Activated CD8-positive, alpha-beta memory T cell treated with anti-CD3 and anti-CD28 coated beads for 4 hours (primary cell): ENCODE measurements at places on chromosomes 5 and 9.

- no peak for DNase-seq
Observed at GRCh38 chr9:96599298-96599697, 20.3 kb downstream of the CDC14B start.

GRCh38 chr5:4662756-4663155 lies 477.4 kb upstream of the ADAMTS16 start:
- DNase-seq: no peak

DNA sequence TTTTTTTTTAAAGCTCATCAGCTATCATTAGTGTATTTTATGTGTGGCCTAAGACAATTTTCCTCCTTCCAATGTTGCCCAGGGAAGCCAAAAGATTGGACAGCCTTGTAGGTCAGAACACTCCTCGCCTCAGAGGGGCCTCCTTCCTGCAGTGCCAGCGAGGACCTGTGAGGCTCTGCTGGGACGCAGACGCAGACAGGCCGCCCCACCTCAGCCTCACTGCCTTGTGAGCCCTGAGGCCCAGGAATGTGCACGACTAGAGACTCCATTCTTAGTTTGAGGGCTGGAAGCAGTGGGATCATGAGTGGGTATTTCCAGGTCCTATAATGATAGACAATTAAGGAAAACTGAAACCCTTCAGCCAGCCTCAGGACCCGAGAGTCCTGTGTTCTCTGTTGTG lies 85.4 kb downstream of the PJA2 start:
- no peak for DNase-seq

- no peak for DNase-seq
Observed at GRCh38 chr9:133103183-133103986, 17.7 kb downstream of the RALGDS start.

DNA sequence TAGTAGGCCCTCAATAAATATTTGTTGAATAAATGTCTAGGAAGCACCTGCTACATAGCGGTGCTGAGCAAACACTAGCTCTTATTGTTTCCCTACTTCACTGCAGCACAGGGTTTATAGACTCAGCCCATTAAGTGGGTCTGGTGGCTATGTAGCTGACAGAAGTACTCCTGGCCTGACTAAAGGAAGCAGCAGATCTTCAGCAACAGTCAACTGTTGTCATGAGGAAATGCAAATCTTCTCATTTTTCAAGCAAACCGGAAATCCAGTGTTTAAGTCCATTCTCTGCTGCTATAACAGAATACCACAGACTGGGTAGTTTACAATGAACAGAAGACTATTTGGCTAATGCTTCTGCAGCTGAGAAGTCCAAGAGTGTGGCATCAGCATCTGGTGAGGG lies 2.8 kb upstream of the TEX10 start:
- DNase-seq: no peak

GRCh38 chr9:134363450-134363849 lies 37.2 kb downstream of the RXRA start:
- no peak for DNase-seq

DNA sequence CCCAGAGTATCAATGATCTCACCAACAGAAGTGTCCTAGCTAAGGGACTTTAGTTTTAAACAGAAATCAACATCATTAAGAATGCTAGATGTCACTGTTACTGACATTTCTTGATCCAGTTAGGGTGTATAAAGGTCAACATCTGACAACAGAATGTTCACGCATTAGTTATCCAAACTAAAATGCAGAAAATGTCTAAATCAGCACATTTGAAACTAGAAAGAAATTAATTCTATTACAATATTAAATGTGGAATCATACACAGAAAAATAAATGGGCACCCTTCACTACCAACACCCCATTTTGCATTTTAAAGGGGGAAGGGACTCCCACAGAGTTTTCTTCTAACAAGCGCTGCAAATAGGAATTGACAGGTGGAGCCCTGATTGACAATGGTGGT lies 24.5 kb downstream of the ELAVL2 start:
- DNase-seq: no peak

- DNase-seq: no peak
Observed at GRCh38 chr9:35488021-35488420, 1.9 kb upstream of the RUSC2 start.

DNA sequence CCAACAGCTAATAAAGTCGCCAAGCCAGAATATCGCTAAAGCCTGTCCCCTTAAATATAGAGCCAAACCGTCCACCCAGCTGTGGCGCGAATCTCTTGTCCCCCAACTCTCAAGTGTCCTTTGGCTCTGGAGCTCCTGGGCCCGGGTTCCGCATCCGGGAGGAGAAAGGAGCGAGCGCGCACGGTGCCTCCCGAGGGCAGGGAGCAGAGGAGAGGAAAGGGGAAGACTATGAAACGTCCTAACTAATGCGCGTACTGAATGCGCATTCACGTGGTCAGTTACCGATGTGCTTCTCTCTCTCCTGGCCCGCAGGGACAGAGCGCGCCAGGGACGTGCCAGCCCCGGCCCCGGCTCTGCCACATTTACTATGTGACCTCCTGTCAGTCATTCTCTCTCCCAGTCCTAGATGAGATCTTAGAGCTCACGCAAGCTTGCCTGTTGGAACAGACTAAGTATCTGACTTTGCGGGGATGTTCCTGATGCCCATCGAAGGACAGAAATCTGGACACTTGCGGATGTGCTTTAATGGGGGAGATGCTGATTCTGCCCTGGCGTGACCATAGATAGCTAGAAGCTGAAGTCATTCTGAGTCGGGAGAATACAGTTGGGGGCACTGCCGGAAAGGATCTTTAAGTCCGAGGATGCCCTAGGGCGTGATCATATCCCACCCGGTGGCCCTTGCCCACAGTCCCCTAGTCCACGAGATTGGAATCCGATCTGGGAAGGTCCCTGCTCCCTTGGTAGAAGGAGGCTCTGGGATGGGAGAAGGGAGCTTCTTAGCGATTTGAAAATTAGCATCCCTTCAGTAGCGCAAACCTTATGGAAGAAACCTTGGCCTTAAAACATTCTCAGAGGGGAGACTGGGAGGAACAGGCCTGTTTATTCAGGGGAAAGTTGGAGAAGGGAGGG lies 5.7 kb upstream of the EBF1 start:
- DNase-seq: no peak

- DNase-seq: no peak
Observed at GRCh38 chr5:42905827-42906226, 94.1 kb upstream of the SELENOP start.

DNA sequence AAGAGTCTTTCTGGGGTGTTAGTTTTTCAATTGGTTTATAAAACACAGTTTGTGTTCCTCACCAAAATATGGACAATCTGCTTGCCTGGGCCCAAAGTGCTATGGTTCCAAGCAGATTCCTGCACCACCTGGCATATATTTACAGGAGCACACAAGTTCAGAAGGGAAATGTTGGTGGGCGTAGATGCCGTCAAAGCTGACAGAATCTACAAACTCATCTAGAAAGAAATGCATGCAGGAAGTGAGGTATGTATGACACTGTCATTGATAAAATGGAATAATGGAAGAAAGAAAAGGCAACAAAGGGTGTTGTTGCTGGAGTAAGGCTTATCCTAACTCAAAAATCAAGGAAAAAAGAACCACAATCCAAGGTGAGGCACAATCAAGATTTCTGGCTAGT lies 225.8 kb downstream of the MLLT3 start:
- DNase-seq: no peak
